ENCODE measurements at places on chromosomes 11 and 22. TPM values are rescaled to one million over a fixed set of nuclear protein-coding genes. Genes with fewer than 3 reads are reported as not detected.

GP1BB gene
- total RNA-seq: 2.6 TPM

UPK3A gene
- total RNA-seq: not detected

MGAT3 gene
- total RNA-seq: 1.6 TPM

KRTAP5-11 gene
- total RNA-seq: not detected

H19 gene
- 21.5 TPM for total RNA-seq

APOA1 gene
- total RNA-seq: 7.3 TPM

ANO9 gene
- total RNA-seq: 4.0 TPM

RASSF10 gene
- total RNA-seq: 0.24 TPM

FJX1 gene
- 3.6 TPM for total RNA-seq

ABCG4 gene
- total RNA-seq: 0.63 TPM

MISFA gene
- total RNA-seq: 5.7 TPM

SLC1A2 gene
- total RNA-seq: 0.05 TPM

TRAF6 gene
- total RNA-seq: 25.3 TPM

LRRC32 gene
- 17.6 TPM for total RNA-seq

TSGA10IP gene
- total RNA-seq: 0.33 TPM

CCDC73 gene
- 0.27 TPM for total RNA-seq

PYGM gene
- total RNA-seq: 8.4 TPM

GTSE1 gene
- total RNA-seq: 0.22 TPM

ACRV1 gene
- total RNA-seq: not detected

RASD2 gene
- total RNA-seq: 0.13 TPM

C11orf86 gene
- total RNA-seq: not detected

UCP3 gene
- 3.5 TPM for total RNA-seq

FAM83F gene
- 35.6 TPM for total RNA-seq

SEPTIN5 gene
- 14.0 TPM for total RNA-seq

WNT7B gene
- 0.83 TPM for total RNA-seq

C2CD3 gene
- 85.8 TPM for total RNA-seq

PATE2 gene
- not detected for total RNA-seq

OVOL1 gene
- total RNA-seq: 6.5 TPM

TMEM191B gene
- total RNA-seq: 2.2 TPM

LRRC10B gene
- 0.22 TPM for total RNA-seq

ZNF215 gene
- total RNA-seq: 2.3 TPM

FEN1 gene
- total RNA-seq: 4.1 TPM

CHRNA10 gene
- 1.5 TPM for total RNA-seq

KRTAP5-10 gene
- not detected for total RNA-seq

PLA2G3 gene
- total RNA-seq: 1.9 TPM

PAMR1 gene
- 1.2 TPM for total RNA-seq

DDTL gene
- not detected for total RNA-seq

P2RY6 gene
- 4.0 TPM for total RNA-seq

DENND5A gene
- 53.9 TPM for total RNA-seq

VSIG10L2 gene
- not detected for total RNA-seq

OR5T3 gene
- total RNA-seq: not detected

C22orf31 gene
- total RNA-seq: not detected

MUC15 gene
- total RNA-seq: 144 TPM

NNMT gene
- 218 TPM for total RNA-seq

PLAAT2 gene
- not detected for total RNA-seq

JAM3 gene
- total RNA-seq: 13.3 TPM

GUCY1A2 gene
- total RNA-seq: 1.5 TPM

AIFM3 gene
- total RNA-seq: 0.11 TPM

OR52A1 gene
- not detected for total RNA-seq

GLYATL1 gene
- total RNA-seq: not detected

LTO1 gene
- total RNA-seq: 27.6 TPM

TOM1 gene
- 60.5 TPM for total RNA-seq

GLYATL2 gene
- not detected for total RNA-seq

All from thyroid gland (tissue), 4 donors.